Hippocampal formation (tissue), 2 donors: ENCODE measurements at places on chromosomes 4 and X.
A peak's percentile ranks its signal among the peaks of the same experiment; 100 is the strongest.

- no peak for DNase-seq
Measured at GRCh38 chr4:94591289-94591688, 139.5 kb downstream of the PDLIM5 start.

GRCh38 chr4:105129286-105130040, 17.2 kb upstream of the TET2 start:
- DNase-seq: no peak

DNA sequence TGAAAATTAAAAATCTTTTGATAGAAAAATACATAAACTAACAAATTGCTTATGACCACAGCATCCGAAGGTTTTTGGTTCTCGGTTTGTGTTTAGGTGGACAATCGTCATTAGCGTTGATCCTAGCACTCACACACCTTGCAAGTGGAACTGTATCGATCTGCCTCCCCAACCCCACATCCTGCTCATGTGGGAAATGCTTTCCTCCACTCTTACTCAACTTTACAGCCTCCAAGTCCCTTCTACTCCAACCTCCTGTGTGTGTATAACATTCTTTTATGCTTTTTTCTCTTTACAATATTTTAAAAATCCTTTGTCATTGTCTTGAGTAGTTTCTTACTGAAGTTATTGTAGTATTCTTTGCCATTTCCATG, 15.6 kb upstream of the TMEM131L start:
- DNase-seq: no peak

GRCh38 chrX:10506781-10507180, 113.6 kb downstream of the MID1 start:
- DNase-seq: no peak

DNA sequence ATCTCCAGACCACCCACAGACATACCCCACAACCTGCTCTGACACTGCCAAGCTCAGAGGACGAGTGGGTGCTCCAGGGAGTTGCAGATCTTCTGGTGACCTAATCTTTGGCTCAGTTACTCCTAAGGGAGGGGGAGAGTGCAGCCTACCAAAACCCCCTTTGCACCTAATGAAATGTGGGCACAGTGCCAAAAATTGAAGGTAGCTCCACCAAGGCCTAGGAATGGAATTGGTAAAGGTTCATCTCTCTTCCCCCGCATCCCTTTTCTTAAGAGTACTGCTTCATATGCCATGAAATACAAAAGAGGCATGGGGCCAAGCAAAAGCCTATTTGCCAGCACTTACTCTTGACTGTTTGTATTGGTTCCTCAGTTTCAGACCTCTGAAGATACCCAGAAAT, 491.0 kb downstream of the NAF1 start:
- DNase-seq: no peak

DNA sequence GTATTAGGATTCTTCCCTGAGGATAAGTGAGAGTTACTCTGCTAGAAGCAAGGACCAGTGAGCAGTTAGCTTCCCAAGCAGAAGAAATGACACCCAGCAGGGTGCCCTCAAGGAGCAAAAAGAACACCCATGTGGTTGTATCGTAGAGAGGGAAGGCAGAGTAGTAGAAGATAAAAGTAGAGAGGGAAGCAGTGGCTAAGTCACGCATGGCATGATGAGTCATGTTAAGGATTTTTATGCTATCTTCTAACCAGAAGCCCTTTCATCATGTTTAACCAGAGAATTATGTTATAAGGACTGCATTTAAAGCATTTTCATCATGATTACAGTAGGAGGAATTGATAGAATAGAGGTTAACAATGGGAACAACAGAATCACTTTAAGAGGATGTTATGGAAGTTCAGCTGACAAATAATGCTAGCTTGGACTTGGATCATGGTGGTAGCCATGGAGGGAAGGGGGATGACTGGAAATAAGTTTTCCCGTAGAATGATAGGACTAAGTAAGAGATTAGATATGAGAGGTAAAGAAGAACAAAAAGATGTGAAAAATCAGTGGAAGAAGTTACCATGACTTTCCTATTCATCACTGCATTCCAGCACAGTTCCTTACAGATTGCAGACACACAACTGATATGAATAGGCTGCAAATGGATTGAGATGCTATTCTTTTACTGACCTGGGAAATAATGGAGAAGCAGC, 383.5 kb upstream of the INTU start:
- no peak for DNase-seq

DNA sequence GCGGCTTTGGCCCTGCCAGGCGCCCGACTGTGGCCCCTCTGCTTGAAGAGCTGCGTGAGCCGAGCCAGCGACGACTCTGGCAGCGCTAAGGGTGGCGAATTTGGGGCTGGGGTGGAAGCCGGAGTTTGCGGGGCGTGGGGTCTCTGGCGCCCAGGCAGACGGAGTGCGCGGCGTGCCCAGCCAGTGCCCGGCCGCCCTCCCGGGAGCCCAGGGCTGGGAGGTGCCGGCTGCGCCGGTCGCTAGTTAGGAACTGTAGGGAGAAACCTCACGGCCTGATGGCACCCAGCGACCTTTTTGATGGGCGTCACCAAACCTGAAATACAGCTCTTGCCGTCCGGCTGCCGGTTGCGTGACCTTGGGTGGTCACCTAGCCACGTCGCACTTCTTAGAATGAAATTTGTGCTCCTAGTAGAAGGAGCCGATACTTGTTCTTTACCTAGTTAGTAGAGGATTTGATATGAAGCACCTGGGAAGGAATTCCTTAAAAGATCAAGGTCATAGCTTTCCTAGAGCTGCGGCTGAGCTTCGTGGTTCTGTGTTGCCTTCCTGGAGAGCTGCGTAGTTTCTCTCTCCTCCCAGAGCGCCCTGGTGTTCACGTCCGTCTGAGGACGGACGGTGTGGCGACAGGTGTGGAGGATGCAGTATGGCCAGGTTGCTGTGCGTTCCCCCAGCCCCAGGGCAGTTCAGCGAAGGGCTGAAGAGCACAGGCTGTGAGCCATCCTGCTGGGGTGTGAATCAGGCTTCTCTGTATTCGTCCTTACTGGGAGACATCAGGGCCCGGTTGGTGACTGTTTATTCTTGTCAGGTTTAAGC, 680 bp downstream of the MAEA start:
- no peak for DNase-seq

- DNase-seq: no peak
Measured at GRCh38 chrX:41314204-41314603, 19.8 kb upstream of the DDX3X start.

DNA sequence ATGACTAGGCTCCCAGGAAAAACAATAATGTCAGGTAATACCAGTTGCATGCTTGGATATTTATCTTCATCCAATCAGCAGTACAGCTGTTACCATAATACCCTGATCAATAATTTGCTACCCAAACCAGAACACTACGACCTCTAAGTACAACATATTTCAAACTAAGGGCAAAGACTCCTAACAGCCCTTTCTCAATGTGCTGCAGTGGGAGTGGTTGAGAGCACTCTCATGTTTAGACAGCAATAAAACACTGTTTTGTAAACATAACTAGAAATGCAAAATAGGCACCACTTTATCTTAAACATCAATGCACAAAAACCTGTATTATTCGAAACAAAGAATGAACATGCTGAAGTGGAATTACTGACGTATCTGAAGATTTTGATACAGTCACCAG, 28.9 kb downstream of the PPARGC1A start:
- no peak for DNase-seq

DNA sequence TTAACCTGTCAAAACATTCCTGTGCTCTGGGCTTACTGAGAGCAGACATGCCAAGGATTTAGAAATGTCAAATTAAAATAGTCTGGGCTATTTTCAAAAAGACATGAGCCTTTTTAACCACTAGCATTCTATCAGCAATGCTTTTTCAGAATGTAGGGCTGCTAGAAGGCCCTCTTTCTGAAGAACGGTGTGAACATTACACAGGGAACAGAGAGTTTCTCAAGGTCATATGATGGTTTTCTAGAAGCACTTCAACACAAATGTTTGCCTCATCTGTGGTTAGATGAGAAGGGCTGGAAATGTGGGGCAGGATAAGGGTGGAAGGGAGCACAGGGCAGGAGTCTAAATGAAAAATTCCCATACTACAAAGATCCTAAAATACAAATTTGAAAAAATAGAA, 39.3 kb downstream of the GRIA3 start:
- DNase-seq: no peak

DNA sequence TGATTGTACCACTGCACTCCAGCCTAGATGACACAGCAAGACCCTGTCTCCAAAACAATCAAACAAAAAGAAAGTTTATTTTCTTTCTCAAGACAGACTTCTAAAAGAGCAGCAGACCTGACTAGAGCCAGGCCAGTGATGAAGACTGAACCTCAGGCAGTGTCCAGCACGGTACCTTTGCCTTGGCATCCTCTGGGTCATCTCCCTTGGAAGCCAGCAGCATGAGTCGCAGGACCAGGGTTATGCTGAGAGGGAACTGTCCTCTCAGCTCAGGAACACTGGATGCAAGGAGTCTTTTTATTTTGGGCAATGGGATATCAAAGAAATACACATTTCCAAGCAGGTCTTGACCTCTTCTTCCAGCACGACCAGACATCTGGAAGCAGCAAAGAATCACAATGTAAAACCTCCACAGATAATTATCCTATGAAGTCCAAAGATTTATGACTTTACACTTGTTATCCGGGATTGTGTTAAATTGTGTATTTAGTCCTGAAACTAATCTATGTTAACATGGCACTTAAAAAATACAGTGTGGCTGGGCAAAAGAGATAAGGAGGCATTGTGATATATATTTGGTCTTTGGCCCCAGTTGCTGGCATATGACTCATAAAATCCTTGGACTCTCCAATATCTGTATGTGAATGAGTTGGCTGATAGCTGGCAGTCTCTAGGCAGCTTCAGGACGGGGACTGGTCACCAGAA, 66.0 kb upstream of the DDX60 start:
- DNase-seq: no peak

DNA sequence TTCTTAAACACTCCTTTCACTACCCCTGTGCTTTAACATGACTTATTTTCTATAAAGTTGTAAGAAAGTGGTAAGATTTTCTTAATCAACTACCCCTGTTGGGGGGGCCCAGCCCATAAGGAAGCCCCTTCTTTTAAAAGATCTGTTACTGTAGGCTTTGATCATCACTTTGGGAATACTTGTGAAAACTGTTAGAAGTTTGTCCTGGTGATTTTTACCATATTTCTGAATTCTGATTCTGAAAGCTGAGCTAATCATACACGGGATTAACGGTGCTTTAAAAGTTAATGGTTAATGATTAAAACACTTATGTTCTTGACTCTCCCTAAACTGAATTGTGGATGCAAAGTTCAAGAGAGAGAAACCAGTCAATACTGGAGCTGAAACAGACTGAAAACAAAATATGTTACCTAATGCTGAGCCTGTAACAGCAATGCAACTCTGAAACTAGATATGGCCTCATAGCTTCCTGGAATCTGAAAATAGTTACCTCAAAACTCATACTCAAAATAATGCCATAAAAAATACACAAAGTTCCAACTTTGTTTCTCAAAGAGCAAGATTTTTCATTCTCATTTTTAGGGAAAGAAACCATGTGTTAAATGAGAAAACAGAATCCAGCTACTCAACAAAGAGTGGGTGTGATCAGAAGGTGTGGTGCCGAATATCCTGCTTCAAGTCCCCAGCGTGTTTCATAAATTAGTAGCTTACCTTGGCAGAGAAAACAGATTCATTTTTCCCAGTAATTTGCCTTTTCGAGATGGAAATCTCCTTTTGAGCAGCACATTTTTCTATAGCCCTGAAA, 31.6 kb downstream of the ADH7 start:
- DNase-seq: no peak

DNA sequence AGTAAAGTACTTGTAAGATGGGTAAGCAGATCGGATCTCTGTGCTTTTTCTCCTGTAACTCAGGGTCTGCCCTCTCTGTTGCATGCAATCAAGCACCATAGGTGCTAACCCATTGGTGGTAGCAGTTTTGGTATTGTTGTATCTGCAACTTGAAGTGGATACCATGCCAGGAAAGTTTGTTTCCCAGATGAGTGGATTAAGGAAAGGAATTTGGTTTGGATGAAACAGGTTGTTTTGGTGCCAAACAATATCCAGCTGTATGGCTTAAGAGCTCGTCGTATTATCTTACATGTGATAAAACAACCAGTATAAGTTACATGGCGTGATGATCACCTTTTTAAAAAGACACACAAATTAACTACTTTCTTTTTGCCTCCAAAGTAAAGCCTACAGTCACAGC, 280.9 kb upstream of the TENM3 start:
- DNase-seq: no peak

- DNase-seq: no peak
Measured at GRCh38 chrX:873016-873415, 242.4 kb downstream of the SHOX start.

GRCh38 chrX:23727206-23727605, 15.9 kb downstream of the ACOT9 start:
- no peak for DNase-seq

- DNase-seq: no peak
Measured at GRCh38 chrX:1500701-1501624, 36.0 kb downstream of the P2RY8 start.

GRCh38 chrX:9352694-9353411, 112.0 kb upstream of the TBL1X start:
- DNase-seq: no peak

GRCh38 chrX:50103866-50104566, 96.8 kb downstream of the AKAP4 start:
- no peak for DNase-seq

GRCh38 chrX:104195013-104195412, 28.8 kb downstream of the FAM199X start:
- DNase-seq: no peak

- DNase-seq: no peak
Measured at GRCh38 chr4:180727478-180727877, 1515.7 kb upstream of the TENM3 start.

DNA sequence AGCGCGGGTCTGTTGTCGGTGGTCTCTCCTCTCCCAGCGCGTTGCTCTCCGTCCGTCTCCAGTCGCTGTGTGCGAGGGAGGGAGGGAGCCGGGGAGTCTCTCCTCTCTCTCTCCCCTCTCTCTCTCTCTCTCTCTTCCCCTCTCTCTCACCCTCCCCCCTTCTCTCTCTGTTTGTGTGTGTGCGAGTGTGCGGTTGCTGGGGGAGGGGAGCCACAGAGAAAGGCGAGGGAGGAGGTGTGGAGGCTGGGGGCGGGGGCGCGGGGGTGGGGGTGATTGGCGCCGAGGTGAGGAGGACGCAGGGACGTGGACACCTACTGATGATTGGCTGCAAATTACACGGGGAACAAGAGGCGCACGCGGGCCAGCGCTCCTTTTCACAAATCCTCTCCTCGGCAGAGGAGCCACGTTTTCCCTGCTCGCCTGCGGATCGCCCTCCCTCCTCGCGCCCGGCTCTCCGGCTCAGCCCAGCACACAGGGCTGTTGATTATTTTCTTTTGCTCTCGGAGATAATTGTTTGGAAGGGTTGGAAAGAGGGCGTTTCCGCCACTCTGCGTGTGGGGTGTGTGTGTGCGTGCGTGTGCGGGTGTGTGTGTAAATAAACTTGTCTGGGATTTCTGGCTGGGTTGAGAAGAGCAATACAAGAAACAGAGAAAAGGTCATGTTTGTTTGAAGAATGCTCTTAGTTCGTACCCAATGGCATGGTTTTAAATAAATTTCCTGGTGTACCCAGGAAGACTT, at the start of gene CXXC4:
Gene CXXC4 (minus strand): TSS at position 73 of the 738 bp plus-strand sequence. CDS start 3,092 bp downstream, outside the sequence.
- DNase-seq: peak; percentile 76

DNA sequence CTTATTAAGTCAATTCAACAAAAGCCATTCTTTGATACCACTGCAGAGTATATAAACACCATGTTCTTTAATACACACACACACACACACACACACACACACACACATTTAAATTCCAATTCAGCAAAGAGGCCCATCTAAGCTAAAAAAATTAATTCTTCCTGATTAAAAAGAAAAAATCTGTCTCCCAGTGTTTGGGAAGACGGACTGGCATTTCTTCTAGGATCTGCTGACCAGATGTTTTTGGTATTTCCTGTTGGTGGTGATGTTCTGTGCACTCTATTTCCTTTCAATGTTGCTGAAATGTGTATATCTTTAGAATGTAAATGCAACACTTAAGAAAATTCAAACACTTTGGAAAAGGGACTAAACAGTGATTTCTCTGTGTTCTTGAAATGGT, 243.8 kb downstream of the THOC2 start:
- DNase-seq: no peak
